ENCODE measurements at places on chromosomes 7 and 10.

- DNase-seq, result no peak
Measured at GRCh38 chr10:102421507-102421756, 796 bp downstream of the FBXL15 start.

DNA sequence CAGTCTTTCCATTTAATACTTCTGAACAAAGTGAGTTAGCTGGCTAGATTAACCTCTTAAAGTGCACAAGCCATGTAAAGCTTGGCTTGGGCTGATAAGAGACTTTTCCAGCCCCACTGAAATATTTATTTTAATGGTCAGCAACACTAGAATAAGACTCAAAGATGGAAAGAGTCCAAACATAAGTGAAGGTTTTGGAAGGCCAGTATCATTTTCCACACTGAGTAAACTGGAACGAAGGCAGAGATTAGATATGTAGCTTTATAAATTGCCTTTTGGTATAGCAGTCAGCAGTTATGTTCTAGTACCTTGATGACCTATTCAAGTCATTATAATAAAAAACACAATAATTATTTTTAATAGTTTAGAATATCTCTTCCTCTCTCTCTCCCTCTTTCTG is 102.2 kb downstream of the HDAC9 start:
- no peak for DNase-seq

GRCh38 chr10:100655760-100656421 is 89.5 kb upstream of the PAX2 start:
- DNase-seq, result no peak

- no peak for DNase-seq
Measured at GRCh38 chr10:97149079-97149531, 36.7 kb downstream of the SLIT1 start.

GRCh38 chr10:83734278-83734677 is 405.0 kb upstream of the GHITM start:
- DNase-seq, result no peak

DNA sequence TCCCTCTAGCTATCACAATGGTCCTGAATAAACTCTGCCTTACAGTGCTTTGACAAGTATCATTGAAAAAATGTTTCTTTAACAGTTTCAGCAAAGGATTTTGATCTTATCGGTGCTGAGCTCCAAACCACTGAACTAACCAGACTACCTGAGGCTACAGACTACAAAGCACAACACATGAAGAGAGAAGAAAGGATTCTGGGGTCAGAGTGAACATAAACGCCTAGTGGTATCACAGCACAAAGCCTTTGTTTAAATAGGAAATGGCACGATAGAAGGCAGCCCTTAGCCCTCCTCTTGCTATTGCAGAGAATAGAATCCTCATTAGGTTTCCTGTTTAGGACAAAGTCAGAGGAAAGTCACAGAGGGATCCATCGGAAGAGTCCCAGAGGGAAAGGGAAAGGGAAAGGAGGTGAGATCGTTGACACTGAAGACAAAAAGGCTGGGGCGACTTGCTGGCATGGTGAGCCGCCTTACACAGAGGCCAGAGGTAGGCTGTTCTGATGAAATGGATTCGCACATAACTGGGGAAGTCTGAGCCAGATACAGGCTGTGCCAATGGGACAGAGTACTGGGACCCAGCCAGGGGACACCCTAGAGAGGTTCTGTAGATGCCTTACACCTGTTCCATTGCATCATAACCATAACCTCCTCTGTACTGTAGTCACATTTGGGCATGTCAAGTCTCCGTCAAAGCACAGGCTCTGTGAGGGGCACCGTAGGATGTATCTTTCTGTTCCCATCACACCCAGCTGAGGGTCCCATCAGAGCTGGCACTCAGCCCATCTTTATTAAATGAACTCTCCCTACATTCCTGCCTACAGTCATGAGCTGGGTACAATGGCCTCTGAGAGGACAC is 71.5 kb downstream of the XPNPEP1 start:
- DNase-seq, result no peak

DNA sequence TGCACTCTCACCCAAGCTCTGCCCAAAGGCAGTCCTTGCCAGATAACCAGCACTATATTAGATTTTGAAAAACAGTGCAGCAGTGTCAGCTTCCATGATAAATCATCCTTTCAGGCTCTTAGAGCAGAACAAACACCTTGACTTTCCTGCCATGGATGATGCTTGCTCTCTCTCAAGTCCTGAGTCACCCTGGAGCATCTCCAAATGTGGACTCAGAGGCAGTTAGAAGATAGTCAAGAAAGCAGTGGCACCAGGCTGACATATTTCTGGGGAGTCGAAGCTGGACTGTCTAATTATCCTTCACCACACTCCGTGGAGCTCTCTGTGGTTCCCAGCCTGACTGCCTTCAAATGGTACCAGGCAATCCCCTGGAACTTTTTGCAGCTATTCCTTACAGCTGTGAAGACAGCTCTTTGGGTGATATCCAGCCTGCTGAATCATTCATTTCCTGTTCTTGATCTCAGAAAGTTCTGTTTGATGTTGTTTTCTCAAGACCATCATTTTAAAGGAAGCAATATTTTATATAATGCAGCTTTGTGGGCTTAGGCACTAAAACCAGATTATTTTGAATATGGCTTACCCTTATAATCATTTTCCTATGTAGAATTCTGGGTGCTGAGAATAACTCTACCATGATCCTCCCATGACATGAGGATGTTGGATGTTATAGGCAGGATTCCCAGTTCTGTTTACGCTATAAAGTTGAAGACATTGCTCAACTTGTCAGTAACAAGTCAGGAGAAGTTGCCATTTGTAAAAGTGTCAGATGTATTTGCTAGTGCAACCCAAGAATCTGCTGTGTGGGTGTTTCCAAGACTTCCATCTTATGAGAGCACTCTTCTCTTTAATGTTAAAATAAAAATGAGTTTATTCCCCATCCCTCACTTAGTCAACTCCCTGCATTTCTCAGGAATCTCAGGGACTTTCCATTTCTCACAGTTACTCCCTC is 233.8 kb downstream of the C7orf25 start:
- DNase-seq, result no peak

DNA sequence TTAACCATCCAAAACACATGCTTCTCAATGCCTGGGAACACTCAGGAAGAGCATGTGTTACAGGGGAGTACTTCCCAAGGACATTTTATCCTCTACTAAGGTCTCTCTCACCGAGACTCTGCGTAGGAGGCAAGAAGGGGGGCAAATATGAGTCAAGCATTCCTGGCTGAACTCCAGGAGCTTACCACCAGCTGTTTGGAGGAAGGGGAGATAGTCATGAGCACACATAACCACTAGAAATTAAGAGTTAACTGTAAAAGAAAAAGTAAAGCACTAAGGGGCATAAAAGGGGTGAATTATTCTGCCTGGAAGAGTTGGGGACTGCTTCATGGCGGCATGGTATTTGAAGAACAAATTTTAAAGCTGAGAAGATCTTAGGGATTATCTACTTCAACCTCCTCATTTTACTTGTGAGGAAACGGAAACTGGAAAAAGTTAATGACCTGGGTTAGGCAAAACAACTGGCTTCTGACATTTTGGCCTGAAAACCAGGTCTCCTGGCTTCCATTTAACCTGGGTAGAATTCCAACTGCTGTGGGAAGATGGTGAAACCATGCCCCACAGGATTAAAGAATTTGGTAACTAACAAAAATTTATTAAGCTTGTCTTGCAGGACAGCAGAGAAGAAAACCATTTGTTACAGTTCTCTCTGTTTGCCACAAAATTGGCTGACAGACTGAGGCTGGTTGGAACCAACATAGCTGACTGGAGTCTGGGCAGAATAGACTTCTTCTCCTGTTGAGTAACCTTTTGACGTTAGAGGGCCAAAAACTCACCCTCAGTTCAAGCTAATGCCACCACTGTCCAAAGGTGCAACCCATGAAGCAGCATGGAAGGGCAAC is 85.5 kb downstream of the SLC25A13 start:
- DNase-seq, result no peak

- DNase-seq, result no peak
Measured at GRCh38 chr10:44627591-44628354, 242.9 kb upstream of the CXCL12 start.

- DNase-seq, result peak; percentile 24
Measured at GRCh38 chr10:52216852-52217251, 97.2 kb upstream of the DKK1 start.

DNA sequence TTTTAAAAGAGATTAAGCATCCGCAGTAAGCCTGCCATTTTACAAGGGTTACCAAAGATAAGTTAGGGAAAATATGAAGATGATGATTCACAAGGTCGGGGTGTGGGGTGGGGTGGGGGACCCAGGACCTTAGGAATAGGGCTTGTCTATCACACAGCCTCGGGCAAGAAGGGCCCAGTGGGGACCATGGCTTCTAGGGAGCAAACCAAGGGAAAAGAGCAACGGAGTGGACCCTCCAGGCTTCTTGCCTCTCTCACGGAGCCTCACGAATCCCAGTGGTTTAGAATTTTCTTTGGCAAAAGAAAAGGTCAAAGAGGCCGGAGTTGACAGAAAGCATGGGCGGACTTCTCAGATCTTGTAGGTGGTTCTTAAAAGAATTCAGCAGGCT is 1.3 kb downstream of the PRKCQ start:
- no peak for DNase-seq

DNA sequence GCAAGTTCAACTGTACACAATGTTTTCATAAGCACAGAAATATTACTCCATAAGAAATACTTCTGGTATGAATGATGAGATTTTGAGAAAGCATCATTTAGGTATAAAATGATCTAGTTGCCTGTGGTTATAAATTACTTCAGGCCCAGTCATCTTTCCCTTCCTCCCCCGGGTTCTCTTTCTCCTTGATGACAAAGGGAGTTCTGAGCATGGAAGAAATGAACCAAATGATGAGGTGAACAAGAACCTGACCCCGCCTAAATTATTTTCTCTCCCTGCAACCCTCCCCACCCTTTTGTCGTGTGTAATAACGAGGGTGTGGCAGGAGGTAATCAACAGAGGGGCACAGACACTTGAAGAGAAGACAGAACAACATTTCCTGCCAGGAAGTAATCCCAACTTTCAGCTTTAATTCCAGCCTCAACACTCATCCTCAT is 319.6 kb upstream of the SP8 start:
- DNase-seq, result no peak

- DNase-seq, result no peak
Measured at GRCh38 chr10:129956876-129957673, 7.0 kb downstream of the EBF3 start.

DNA sequence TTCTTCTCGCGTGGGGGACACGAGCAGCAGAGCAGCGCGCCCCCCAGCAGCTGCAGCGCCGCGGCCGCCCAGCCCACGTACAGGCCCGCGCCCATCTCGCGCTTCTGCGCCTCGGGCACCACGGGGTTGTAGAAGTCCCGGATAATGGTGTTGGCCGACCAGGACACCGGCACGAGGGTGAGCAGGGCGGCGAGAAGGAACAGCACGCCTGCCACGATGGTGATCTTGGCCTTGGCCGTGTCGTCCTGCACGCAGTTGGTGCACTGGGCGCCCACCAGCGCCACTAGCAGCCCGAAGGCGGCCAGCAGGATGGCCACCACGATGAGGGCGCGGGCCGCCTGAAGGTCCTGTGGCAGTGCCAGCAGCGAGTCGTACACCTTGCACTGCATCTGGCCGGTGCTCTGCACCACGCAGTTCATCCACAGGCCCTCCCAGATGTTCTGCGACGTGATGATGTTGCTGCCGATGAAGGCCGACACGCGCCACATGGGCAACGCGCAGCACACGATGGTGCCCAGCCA is 529 bp downstream of the CLDN3 start:
- no peak for DNase-seq

DNA sequence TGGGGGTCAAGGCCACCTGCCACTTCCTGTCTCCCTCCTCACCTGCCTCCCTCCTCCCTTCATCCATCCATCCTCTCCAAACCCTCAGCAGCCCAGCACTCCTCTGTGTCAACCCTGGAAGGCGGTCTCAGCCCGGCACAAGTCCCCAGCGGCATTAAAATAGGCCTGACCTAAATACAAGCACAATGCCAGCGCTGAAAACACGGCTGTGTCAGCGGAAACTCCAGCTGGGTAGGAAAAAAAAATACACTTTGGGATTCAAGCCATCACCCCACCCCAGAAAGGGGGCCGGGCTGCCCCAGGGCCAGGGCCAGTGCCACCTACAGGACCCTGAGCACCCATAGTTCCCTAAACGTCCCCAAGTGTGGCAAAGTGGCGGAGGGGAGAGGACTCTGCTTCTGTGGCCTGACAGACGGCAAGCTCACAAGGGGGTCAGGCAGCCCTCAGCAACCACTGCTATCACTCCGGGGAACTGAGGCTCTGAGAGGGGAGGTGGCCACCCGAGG is 22.7 kb upstream of the GTF2IRD1 start:
- DNase-seq, result no peak

- no peak for DNase-seq
Measured at GRCh38 chr10:48449501-48450232, 143.2 kb downstream of the MAPK8 start.

DNA sequence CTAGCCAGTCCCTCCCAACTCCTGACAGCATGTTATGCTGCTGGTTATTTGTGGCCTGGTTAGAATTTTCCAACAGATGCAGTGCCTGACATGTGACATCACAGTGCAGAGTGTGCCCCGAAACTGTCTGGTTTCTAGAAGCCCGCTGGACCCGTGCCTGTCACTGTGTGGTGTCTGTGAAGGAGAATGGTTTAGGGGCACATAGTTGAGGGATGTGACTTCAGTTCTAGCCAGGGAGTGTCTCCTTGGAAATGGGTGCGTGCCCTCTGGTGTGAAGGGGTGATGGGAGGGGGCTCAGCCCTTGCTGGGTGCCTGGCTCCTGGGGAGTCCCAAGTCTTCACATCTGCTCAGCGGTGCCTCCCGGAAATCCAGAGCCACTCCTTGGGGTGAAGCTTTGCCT is 303.6 kb downstream of the GLRX3 start:
- DNase-seq, result no peak

- DNase-seq, result peak; percentile 61
Measured at GRCh38 chr10:7121154-7121797, 289.6 kb downstream of the SFMBT2 start.

DNA sequence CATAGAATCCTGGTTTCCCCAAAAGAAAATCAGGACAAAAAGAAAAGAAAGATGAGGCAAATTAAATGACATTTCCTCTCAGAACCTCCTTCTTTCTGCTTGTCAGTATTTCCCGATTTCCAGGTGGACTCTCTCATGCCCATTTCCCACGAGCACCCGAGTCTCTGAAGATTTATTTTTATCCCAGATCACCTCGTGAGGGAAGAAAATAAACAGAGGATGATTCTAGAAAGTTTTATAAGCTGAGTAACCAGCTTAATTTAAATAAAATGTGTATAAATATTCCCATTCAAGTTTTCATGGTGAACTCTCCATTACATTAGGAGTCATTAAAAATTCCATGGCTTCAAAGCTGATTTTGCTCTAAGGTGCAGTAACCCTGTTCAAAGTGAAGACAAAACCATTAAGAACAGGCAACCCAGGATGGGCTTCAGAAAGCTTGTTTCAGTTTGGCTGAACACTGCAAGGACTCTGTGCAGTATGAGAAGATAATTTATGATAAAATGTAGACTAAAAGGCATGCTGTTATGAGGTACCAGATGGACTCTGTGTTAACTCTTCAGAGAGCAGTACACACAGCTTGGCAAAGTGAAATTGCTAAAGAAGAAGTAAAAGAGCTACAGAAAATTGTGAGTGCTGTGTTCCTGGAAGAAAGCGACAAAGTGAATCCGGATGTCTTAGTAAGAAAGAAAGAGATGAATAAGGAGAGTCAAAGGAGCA is 521.3 kb upstream of the LRRN3 start:
- no peak for DNase-seq

GRCh38 chr7:146902728-146903127 is 786.1 kb downstream of the CNTNAP2 start:
- no peak for DNase-seq

All from HT-29 (cell line).